ENCODE measurements at places on chromosomes 6 and 20.

- no peak for DNase-seq
Observed at GRCh38 chr6:145070791-145071190, 664.5 kb downstream of the EPM2A start.

- no peak for DNase-seq
Observed at GRCh38 chr6:47759364-47759763, 22.5 kb upstream of the OPN5 start.

GRCh38 chr20:58073945-58074856 is 154.3 kb downstream of the ANKRD60 start:
- no peak for DNase-seq

DNA sequence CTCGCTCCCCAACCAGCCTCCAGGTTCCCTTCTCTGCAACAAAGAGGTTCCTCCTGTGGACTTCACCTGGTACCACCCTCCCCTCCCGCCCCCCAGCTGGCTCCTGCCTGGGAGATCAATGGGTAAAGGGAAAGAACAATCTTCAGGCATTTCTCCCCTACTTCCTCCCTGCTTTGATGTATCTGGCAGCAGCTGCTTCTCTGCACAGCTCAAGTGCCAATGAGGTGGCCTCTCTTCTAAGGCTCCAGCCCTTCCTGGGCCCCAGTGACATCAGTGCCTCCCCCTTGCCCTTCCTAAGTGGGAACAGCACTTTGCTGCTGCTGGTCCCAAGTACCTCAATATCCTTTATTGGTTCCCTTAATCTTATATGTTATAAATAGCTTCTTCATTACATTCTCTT is 23.5 kb downstream of the MOCS1 start:
- no peak for DNase-seq

- DNase-seq = peak; percentile 20
Observed at GRCh38 chr20:10315138-10315537, 96.5 kb downstream of the SNAP25 start.

- no peak for DNase-seq
Observed at GRCh38 chr6:70738028-70738427, 70.3 kb downstream of the SMAP1 start.

DNA sequence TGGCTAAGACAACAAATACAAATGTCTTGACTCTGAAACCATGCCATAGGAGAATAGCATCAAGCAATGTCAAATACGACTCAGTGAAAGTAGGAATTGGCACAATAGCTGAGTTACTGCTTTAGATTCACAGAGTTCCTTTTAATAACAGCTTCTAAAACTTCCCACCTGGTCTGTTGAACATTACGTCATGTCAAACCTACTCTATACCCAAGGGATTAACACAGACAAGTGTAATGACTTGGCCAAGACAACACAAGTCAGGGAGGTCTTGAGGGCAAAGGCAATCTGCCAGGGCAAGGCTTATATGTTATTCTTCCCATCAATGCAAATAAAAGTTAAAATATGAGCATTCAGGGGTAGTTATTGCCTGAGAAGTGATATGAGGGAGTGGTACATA is 265.1 kb upstream of the PRDM1 start:
- no peak for DNase-seq

DNA sequence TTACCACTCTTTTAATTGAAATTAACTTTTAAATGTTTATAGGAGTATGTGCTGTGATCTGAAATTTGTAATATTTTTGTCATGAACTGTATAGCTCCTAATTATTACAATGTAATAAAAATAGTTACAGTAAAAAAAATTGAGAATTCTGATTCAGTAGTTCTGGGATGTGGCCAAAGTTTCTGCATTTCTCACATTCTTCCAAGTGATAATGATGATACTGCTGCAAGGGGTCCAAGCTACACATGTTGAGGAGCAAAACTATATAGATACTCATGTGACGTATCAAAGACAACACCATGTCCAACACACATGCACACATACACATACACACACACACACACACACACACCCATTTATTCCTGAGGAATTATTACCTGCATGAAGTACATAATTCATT is 71.0 kb upstream of the FAM83B start:
- DNase-seq = no peak

GRCh38 chr6:160534050-160534696 is 129.9 kb downstream of the LPA start:
- DNase-seq = peak; percentile 77

GRCh38 chr6:167079853-167080297 is 43.0 kb upstream of the CCR6 start:
- no peak for DNase-seq

DNA sequence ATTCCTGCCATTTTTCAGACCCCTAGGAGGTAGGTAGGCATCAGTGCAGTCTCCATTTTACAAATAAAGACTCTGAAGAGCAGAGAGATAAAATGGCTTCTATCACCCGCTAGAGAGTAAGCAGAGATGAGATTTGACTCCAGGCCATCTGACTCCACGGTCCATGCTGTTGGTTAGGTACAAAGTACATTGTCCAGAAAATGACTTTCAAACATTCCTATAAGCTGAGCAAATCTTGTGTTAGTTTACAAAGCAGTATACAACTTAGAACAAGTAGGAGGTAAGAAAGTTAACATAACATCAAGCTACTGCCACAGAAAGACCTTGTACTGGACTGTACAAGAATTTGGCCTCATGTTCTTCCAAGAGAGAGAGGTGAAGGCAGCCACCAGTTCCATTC is 14.9 kb downstream of the BTN1A1 start:
- peak; percentile 59 for DNase-seq

- DNase-seq = no peak
Observed at GRCh38 chr20:40768105-40768504, 79.1 kb upstream of the MAFB start.

GRCh38 chr20:31578448-31579138 is 26.5 kb upstream of the ID1 start:
- no peak for DNase-seq

GRCh38 chr6:46923476-46923875 is 1.7 kb upstream of the ADGRF5 start:
- DNase-seq = no peak

DNA sequence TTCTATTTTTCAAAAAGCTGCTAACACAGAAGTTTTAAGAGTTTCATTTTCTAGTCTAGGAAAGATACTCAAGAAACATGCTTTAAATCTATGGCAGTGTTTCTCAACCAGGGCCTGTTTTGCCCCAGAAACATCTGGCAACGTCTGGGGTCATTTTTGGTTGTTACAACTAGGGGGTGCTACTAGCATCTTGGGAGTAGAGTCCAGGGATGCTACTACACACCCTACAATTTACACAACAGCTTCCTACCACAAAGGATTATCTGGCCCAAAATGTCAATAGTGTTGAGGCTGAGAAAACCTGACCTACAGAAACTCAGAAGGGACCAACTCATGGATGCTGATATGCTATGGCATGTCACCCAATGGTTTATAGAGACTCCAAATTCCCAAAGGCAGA is 24.4 kb downstream of the SERAC1 start:
- DNase-seq = peak; percentile 68

DNA sequence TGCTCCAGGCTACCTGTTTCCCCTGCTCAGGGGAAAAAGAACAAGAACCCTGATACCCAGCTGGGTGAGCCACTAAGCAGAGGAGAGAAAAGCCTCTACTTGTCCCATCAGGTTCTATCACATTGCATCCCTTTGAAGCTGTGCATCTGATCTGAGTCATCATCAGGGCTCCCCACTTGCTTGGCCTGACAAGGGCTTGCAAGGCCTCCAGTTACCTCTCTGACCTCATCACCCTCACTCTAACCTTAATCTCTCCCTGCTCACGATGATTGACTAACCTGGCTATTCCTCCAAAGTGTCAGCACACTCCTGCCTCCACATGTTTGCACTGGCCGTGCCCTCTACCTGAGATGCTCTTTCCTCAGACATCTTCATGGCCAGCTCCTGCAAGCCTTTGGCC is 309.5 kb upstream of the CHD6 start:
- no peak for DNase-seq

GRCh38 chr6:137311940-137312339 is 92.8 kb upstream of the IFNGR1 start:
- DNase-seq = no peak

- DNase-seq = no peak
Observed at GRCh38 chr6:159745081-159745480, 16.8 kb upstream of the ACAT2 start.

DNA sequence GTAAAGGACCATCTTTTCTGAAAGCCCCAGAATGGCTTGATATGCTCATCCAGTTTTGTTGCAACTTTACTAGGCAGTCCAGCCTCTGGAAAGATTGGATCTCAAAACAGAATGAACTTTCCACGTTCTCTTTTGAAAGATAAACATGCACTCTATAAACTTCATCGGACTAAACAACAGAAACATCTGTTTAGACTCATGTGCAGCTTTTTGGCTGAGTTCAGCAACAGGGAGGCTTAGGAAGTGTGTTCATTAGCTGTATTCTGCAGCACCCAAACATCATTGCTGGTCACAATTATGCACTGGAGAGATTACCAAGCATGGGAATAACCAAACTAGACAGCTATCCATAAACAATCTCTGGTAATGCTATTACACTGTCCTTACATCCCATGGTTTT is 180.5 kb downstream of the TENT5A start:
- no peak for DNase-seq

DNA sequence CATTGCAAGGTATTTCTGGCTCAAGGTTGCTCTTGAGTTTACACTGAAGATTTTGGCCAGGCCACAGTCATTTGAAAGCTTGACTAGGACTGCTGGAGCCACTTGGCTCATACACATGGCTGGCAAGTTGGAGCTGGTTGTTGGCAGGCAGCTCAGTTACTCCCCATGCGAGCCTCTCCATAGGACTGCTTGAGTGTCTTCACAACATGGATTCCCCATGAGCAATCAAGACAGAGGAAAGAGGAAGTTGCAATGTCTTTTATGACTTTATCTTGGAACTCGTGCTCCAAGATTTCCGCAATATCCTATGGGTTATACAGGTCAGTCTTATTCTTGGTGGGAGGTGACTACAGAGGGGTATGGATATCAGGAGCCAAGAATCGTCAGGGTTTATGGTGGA is 1.4 kb upstream of the MANBAL start:
- DNase-seq = no peak

DNA sequence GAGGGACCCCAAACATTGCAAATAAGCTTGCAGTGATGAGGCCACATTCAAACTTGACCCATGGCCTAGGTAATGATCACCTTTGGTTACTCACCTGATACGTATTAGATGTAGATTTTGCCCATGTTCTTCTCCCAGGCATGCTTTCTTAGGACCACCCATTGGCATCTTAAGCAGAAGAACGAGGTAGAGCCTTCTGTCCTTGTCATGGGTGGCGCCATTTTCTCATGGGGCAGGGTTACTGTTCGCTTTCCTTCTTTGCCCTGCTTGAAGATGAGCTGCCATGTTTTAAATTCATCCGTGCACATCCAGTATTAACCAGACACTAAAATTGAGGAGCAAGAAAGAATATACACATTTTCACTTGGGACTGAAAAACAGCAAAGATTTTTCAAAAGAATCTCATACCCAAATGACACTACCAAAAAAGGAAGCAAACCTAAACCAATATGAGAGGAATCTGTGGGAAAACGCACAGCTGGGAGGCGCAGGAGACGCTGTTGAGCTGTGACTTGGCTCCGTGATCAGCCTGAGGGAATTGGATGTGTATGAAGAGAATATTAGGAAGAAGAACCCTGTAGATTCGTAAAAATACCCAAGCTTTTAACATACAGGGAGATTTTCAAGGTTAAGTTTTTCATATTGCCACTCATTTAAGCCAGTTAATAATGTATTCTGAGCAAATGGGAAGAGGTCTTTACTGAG is 36.6 kb downstream of the GMPR start:
- DNase-seq = no peak

DNA sequence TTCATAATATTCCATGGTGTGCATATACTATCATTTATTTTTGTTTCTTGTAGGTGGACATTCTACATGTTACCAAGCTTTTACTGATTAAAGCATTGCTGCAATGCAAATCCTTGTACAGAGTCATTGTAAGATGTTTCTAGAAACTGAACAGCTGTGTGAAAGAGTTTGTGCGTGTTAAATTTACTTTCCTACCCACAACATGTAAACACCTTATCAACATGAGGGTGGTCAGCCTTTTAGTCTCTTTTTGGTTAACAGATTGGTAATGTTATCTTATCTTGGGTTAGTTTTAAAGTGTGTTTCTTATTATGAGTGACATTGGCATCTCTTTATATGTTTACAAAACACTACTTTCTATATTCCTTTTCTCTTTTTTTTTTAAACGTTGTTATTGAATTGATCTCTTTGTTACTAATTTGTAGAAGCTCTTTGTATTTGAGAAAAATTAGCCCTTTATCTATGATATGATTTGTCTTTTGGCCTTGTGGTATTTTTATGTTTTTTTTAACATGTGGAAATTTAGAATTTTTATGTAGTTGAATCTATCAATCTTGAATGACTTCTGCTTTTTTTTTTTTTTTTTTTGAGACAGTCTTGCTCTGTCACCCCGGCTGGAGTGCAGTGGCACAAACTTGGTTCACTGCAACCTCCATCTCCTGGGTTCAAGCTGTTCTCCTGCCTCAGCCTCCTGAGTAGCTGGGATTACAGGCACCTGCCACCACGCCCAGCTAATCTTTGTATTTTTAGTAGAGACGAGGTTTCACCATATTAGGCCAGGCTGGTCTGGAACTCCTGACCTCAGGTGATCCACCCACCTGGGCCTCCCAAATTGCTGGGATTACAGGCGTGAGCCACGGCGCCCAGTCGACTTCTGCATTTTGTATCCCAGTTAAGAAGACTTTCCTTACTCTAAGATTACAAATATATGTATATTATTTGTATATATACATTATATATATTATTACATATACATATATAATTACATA is 112.1 kb downstream of the TCP11 start:
- DNase-seq = no peak

DNA sequence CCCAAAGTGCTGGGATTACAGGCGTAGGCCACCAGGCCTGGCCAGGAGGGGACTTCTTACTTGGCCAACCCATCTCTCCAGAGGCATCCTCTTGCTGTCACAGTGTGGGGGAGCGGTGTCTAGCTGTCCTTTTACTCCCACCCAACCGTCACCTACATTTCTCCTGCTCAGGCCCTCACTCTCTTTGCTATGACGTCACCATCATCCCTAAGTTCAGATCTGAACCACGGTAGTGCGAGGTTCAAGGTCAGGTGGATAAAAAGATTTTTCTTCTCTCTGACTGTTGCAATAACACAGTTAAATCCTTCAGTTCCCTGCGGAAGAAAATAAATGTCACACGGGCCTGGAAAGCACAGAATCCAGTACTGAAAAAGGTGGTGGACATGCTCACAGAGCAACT is 7.3 kb upstream of the RAET1L start:
- no peak for DNase-seq

DNA sequence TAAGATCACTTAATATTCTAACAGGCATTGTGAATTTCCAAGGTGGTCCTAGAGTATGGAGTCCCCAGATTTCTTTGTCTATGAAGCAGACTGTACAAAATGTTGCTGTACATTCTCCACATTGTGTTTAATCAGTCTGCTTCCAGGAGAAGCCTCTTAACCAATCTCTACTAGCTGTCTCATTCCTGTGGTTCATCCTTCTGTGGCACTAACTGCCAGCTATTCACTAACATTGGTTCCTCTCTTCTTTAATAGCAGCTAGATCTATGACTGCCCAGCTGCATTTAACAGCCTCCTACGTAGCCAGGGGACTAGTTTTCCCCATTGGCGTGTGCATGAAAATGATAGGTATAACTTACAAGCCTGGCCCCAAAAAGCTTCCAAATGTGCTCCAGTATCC is 395.4 kb downstream of the SAMD5 start:
- DNase-seq = no peak
